Stimulated activated CD4-positive, alpha-beta T cell treated with anti-CD3 and anti-CD28 coated beads, Interleukin-15, amount 100 ng/mL, for 1 hour (primary cell): ENCODE measurements at places on chromosomes 5 and 9.

DNA sequence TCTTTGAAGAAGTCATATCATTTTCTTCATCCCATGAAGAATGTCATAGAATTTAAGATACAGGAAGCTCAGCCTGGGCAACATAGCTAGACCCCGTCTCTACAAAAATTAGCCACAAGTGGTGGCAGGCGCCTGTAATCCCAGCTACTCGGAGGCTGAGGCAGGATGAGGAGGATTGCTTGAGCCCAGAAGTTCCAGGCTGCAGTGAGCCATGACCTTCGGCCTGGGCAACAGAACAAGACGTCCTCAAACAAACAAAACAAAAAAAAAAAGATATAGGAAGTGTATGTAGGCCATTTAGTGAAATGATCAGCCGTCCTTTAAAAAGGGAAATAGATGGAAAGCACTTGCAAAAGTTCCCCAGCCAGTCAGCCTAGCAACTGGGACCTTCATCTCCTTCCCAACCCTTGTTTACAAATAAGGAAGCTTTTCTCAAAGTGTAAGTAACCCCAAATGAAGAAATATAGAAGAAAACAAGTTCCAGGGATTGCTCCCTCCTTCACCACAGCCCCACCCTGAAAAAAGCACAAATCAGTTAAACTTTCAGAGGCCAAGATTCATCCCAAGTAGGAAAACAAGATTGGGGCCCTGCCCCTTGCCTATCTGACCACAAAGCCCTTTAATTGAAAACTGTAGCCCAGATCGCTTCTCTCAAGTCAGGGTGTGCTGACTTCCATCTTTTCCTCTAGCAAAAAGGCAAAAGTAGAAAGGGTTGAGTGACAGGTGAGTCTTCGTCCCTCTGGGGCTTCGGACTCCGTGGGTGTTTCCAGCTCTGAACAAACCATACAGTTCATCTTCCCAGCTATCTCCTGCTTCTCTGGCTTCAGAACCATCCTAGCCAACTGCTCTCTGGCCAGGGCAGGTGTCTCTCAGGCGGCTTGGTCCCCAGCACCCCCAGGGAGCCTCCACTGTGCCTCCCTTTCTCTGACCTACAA is 1.2 kb downstream of the SLC31A2 start:
- DNase-seq, result no peak

- DNase-seq, result no peak
These were observed 143.4 kb upstream of the APC start for GRCh38 chr5:112594095-112594850.

DNA sequence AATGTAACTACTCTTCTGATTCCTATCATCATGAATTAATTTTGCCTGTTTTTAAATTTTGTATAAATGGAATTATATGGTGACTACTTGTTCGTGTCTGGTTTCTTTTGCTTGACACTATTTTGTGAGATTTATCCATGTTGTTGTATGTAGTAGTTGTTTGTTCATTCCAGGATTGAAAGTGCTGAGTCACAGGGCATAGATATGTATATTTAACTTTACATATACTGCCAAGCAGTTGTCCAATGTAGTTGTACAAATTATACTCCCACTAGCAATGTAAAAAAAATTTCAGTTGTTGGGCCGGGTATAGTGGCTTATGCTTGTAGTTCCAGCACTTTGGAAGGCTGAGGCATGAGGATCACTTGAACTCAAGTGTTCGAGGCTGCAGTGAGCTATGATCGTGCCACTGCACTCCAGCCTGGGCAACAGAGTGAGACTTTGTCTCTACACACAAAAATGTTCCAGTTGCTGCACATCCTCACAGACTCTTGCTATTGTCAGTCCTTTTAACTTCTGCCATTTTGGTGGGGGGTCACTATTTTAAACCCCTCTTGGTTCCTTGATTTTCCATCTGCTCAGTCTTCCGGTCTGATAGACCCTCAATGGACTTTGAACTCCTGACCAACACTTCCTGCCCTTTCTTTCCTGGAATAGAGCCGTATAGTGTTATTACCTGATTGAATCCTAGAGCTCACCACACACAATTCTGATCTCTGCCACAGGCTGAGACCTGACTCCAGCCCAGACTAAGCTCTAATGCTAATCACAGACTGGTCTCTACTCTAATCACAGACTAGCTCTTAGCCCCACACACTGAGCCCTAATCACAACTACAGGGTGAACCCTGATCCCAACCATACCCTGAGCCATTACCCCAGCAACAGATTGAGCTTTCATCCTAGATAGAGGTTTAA is 69.3 kb upstream of the MELK start:
- no peak for DNase-seq

DNA sequence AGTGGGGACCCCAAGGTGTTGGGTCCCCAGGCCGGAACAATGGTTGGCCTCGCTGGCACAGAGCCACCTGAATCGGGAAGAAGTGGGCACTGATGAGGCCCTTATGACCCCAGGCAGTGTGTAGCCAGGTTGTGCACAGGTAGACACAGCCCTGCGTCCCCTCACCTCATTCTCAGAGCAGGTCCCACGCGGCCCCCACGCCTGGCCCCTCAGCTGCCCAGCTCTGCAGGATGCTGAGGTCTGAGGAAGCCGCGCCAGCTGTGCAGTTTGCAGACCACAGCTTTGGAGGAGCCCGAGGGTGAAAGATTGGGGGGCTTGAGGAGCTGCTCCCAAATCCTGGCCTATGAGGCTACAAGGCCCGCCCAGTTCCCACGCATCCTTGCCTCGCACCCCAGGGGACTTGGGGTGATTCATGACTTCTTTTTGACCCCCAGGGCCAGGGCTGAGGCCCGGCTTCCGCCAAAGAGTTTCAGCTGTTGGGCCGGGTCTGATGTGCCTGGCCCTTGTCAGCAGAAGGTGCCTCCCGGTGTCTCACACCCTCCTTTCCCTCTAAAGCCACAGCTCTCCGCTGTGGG is 87.8 kb upstream of the PHYKPL start:
- no peak for DNase-seq

GRCh38 chr9:104868303-104868686 is 59.7 kb downstream of the ABCA1 start:
- DNase-seq, result no peak

- DNase-seq, result no peak
These were observed 280.7 kb downstream of the RFX3 start for GRCh38 chr9:3244963-3245653.

- no peak for DNase-seq
These were observed 18.0 kb downstream of the RPS14 start for GRCh38 chr5:150431574-150431973.

- no peak for DNase-seq
These were observed 256.7 kb downstream of the ARRDC3 start for GRCh38 chr5:91126448-91126847.

- no peak for DNase-seq
These were observed 33.0 kb downstream of the INSL4 start for GRCh38 chr9:5264219-5264595.

GRCh38 chr5:179234563-179235135 is 110.6 kb downstream of the ADAMTS2 start:
- no peak for DNase-seq

DNA sequence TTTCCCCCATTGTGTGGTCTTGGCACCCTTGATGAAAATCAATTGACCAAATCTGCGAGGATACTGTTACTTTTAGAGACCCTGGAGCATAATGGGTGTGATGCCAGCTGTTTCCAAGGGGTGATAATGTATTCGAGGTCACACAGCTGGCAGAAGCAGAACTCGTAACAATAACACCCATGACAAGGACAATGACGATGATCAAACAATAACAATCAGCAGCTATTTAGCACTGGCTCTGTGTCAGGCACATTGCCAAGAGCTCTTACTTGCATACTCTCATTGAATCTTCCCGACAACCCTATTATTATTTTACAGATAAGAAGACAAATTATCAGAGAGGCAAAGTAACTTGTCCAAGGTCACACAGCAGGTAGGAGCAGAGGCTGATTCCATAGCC is 223.7 kb upstream of the MSX2 start:
- DNase-seq, result no peak

DNA sequence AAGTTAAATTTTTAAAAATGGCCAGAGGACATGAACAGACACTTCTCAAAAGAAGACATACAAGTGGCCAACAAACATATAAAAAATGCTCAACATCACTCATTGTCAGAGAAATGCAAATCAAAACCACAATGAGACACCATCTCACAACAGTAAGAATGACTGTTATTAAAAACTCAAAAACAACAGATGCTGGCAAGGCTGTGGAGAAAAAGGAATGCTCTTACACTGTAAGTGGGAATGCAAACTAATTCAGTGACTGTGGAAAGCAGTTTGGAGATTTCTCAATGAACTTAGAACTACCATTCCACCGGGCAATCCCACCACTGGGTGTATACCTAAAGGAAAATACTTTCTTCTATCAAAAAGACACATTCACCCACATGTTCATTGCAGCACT is 168.5 kb upstream of the PIK3R1 start:
- DNase-seq, result no peak

GRCh38 chr9:83401328-83401900 is 136.8 kb downstream of the FRMD3 start:
- no peak for DNase-seq

DNA sequence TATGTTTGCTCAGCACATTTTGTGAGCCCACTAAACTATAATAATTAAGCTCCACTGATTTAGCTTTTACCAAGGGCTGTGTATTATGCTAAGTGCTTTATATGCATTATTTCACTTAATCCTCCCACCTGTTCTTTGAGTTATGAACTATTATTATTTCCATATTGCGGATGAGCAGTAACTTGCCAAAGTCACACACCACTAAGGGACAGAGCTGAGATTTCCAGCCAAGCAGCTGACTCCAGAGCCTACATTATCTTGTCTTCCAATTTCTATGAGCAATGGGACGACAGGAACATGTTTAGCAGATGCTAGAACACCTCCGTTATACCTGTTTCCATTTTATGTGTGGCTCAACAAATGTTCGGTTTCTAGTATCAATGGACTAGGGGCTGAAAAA is 237.5 kb upstream of the PANK3 start:
- DNase-seq, result no peak

GRCh38 chr9:85278769-85279168 is 463.0 kb downstream of the AGTPBP1 start:
- DNase-seq, result no peak

- DNase-seq, result no peak
These were observed 82.9 kb downstream of the PHF2 start for GRCh38 chr9:93659044-93659836.

DNA sequence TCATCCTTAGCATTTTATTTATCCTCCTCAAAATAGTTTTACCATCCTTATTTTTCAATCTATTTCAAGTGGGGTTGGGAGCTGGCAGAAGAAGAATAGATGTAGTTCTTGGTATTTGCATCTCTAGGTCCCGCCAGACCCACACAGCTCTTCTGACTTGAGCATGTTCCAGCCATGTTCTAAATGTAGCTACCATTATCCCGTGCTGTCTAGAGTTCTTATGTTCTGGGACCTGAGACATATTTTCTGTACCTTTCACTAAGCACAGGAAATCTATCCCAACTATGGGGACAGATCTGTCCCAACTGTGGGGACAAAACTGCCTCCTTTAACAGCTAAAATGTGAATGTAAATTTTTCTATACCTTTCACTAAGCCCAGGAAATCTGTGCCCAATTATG is 32.0 kb downstream of the PAM start:
- DNase-seq, result no peak

GRCh38 chr5:78624011-78624541 is 24.5 kb downstream of the LHFPL2 start:
- no peak for DNase-seq

- DNase-seq, result no peak
These were observed 42.4 kb downstream of the OSTF1 start for GRCh38 chr9:75130621-75131230.

DNA sequence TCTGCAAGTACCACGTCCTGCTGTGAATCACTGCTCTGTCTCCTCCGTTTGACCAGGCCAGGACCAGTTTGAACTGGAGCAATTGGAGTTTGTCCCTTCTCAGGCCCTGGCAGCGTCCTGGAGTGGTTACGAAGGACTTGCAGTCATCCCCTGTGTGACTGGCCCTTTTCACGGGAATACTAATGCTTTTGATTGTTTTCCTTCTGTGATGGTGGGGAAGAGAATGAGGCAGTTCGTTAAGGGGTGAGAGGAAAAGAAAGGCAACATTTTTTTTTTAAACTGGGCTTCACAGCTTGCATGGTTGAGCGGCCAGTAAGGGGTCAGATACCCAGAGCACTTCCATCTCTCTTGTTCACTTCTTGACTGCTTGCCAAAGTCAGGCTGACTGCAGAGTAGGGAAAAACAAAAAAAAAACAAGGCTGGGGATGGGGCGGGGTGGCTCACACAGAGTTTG is 153.5 kb upstream of the STK32A start:
- no peak for DNase-seq

DNA sequence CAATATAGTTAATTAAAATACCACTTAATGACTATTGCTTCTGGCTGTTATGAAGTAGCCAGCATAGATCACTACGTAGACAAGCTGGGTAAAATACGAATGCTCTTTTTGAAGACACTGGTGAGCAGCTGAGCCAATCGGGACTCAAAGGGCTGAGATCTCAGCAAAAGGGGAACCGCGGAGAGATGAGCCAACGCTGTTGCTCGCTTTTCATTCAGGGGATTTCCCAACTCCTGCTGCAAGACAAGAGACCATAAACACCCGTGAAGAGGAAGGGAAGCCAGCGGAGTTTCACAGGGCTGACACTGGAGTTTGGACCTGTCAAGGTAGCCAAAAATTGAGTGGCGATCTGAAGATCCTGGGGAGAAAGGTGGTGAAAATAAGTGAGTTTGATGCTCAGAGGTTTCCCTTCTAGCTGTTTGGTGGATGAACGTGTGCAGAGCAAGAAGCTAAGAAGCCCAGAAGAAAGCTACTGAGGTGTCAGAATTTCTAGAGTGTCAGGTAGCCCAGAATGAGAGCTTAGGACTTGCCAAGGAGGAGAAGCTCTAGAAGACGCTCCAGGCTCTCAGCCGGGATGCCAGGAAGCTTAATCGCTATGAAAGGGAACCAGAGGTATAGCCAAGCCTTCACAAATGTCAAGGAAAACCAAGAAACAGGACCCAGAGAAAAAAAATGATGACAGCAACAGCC is 79.6 kb upstream of the RNU6ATAC start:
- no peak for DNase-seq

DNA sequence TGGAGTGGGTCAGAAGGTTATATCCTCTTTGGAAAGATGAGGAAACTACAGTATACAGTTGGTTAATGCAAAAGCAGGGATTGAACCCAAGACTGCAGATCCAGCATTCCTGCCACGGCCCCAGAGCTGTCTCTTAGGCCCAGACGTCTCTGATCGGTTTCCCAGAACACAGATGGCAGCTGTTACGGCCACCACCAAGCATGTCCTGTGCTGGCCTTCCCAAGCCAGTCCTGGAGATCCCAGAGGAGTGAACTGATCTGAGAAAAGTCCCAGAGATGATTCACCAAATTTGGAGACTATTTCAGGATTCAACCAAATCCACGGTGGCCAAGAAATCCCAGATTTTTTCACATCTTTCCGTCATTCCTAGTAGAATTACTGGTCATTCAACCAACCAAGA is 20.1 kb downstream of the TNIP1 start:
- no peak for DNase-seq

- no peak for DNase-seq
These were observed 65.9 kb downstream of the CCDC171 start for GRCh38 chr9:15618540-15619331.

DNA sequence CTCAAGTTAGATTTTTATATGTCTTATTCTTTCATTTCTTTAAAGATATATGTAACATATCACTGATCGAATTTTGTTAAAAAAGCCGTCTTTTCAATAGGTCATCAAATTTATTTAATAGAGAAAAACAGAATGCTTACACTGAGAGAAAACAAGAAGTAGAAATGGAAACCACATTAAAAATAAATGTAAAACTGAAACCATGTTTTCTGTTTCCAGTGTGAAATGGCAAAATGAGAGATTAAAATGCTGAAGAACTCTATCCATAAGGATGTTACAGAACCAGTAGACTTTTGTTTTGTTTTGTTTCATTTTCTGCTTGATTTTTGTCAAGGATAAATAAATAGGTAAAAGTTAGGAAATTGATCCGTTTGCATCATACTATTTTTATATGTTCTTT is 210.1 kb downstream of the PRDM9 start:
- DNase-seq, result no peak
